Stimulated activated CD4-positive, alpha-beta T cell treated with anti-CD3 and anti-CD28 coated beads, Interleukin-1b, Interleukin-23, amount 100 ng/mL, for 1 hour (primary cell): ENCODE measurements at places on chromosomes 5 and 9.

- DNase-seq, result no peak
Measured at GRCh38 chr5:133297293-133297692, 245.5 kb downstream of the HSPA4 start.

DNA sequence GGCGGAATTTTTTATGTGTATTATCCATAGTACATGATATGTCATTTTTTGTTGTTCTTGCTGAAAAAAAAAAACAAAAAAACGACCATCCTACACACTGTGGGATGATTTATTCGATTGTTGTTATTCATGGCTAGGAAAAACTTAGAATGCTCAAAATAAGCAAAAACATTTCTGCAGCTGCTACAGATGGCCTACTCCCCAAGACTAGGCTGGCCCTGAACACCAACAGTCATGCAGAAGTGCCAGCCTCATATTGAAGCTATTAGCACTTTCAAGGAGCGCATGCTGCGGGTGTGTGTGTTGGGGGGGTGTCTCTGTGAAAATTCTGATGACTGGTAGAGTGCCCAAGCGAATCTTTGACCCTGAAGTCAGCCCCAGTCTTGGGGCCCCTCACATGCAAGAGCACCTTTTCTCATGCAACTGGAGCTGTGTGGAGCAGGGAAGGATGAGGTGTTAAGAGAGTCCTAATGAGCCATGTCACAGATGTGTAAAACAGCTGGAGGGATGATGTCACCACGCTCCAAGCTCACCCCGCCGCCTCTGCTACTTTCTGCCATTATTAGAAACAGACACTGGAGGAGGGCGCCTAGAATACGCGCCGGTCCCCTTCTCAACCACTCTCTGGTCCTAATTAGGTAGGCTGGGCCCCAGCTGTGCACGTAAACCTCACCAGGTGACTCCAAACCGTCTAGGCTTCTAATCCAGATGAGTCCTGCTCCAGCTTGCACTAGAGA is 61.0 kb upstream of the SMIM23 start:
- no peak for DNase-seq

DNA sequence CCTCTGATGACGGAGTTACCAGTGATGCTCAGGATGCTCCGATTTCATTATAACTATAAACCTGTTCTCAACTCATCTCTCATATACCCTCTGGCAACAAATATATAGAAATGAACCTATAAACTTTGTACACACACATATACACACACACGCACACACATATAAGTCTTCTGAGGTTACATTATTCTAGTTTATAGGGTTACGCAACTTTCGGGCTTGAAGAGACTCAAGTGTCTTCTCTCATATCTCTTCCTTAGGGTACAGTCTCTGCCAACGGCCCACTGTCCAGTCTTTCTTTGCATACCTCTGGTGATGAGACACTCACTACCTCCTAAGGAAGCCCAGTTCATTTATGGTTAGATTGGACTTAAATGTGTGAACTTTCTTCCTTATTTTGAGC is 69.4 kb upstream of the TBC1D2 start:
- DNase-seq, result no peak

DNA sequence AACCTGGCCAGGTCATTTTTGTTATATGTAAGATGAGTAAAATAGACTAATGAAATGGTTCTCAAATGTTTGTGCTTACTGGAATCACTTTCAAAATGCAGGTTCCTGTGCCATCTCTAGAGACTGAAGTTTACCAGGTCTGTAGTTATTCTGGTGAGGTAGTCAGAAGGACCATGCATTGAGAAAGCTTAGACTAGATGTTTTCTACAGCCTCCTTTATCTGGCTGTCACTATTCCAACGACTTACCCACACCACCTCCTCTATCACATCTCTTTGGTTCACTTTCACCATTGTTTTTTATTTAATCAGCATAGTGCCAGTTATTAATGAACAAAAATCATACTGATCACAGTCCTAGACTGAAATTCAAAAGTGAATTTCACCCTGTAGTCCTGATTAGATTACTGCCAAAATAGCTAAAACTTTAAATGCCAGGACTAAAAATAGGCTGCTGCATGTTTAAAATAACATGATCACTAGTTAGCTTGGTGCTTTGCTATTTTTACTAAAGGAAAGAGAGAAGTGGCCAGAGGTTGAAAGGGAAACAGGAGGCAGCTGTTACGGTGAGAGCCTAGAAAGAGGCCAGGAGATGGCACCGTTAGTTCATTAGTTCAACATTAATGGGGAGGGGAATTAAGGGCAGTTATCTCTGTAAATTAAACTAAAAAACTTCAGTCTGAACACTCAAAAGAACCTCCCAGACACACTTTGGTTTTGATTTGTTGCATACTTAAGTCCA is 13.9 kb upstream of the FNIP1 start:
- no peak for DNase-seq

- DNase-seq, result no peak
Measured at GRCh38 chr5:172913117-172913850, 45.9 kb upstream of the RPL26L1 start.

DNA sequence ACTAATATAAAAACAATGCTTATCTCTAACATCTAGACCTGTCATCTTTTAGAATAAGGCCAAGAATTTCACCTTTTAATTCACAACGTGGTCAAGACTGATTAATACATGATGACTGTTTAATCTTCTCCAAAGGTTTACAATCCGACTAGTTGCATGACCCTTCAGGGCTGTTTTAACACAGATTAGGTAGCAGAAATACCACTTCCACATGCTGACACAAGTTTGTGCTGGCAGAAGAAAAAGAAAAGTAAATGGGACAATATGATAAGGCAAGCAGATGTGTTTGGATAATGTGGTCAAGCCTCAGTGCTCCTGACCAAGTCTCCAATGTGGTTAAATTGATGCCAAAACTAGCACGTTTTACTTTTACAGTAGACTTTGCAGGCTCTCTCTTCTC is 31.1 kb downstream of the SEMA6A start:
- no peak for DNase-seq

DNA sequence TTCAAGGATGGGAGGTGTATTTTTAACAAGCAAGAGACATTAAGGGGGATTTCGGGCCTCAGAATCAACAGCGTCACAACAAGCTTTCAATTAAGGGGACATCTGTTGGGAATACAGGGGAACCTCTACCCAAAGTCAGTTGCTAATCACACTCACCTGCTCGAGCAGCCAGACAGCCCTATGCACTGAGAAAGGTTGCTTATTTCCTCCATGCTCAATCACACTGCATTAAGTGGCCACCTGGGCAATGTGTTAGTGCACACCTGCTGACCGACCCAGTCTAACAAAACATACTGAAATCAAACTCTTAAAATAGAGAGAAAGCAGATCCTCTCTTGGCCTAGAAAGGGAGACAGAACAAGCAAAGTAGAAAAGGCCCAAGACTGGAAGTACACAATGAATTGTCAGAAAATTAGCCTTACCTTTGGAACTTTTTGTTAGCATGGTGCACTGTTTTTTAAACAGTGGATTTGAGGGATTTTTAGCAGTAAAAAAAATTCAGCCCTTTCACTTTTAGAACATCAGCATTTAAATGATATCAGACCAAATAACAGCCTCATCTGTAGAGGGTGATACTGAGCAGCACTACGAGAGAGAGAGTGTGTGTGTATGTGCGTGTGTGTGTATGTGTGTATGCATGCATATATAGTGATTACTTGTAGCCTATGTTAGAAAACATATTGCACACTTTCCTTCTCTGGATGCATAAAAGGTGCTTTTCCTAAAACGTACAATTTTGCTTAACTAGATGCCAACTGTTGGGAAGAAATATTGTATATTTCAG is 1118.6 kb upstream of the DMAC1 start:
- no peak for DNase-seq

- DNase-seq, result no peak
Measured at GRCh38 chr5:96200641-96201040, 232.4 kb downstream of the PCSK1 start.

DNA sequence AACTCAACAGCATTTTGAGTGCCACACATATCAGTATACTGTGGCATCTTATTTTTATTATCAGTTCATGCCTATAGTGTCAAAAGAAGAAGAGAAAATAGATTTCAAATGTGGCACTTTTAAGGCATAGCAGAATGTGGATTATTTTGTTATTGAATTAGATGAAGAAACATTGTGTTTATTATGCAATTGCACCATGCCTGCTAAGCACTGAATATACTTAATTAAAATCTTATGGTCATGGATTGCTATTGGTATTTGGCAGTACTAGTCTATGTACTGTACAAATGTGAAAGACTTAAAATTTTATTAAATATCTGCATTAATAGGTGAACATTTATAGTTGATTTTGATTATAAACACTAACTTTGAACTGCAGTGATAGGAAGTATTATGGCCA is 128.8 kb downstream of the FER start:
- DNase-seq, result no peak

DNA sequence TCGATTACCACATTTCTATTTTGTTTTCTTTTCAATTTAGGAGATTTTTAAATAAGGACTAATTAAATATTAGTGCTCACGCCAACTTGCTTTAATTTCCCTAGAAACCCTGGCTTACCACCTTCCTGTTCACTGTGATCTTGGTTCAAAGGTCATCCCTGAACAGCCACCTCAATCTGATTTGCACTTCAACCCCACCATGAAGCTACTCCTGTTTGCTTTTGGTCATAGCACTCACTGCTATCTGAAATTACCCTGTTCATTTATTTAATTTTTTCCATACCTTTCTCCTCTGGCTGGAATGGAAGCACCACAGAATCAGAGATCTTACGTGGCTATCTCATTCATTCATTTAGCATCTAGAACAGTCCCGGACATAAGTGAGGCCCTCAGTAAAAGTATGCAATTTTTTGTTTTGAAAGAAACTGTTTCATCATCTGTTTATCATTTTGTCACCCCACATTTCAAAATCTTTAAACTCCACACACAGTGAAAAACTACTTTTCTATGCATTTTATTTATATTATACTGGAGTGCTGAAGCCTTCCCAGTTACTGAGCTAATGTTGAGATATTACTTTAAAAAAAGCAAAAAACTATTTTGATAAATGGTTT is 17.2 kb upstream of the ADAMTSL1 start:
- no peak for DNase-seq

DNA sequence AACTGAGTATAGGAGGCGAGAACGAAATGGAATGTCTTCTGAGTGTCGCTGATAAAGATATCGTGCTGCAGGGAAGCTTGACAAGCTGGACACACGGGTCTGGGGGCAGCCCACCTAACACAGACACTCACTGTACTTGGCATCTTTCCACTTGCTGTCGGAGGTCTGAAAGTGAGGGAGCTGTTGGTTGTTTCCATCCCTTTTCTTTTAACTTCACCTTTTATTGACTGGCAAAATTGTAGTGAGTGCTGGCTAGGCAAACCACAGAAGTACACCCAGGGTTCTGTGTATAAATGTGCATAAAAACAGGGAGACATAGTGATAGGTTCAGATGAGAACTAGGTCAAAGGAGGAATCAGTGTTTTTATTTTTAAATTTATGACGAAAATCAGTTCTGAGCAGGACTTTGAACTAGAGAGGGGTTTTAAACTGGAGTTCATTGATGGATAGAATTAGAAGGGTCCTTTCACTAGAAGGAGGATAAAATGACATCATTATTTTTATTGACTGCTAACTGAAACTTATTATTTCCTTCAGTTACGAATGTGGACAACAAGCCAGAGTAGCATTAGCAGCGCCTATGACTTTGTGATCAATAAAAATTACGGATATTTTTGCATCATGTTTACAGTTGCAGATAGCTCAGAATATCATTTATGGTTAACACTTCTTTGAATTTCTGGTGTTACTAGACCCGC is 817 bp downstream of the GAPVD1 start:
- no peak for DNase-seq

DNA sequence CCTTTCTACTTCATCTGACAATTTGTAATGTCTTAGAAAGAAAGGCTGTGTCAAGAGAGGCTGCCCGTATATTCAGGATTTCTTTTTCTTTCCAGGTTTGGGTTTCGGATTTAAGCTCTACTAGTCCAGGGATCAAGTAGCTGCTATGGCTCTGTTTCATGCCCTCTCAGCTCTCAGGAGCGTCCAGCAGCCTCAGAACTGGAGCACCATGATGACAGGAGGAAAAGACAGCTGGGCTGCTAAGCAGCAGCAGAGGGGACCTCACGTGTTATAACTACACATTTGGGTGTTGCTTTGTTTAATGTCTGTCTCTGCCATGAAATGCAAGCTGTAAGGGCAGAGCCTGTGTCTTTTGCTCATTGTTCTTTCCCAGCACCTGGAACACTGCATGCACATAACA is 28.5 kb downstream of the TBC1D2 start:
- DNase-seq, result no peak

DNA sequence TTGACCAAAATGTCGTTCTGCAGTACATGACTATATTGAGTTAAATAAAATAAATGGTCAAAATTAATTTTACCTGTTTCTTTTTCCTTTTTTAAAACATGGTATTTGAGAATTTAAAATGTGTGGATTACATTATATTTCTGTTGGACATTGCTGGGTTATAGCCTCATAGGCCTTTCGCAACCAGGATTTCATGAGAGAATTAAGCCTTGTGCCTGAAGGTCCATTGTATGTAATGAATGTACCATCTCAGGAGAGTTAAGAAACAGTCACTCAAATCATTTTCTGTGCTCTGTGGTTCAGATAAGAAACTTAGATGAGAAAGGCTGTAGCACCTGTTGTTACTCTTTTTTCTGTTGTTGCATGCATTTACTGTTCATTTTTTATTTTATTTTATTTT is 103.5 kb downstream of the ANGPTL2 start:
- DNase-seq, result no peak

GRCh38 chr9:86185872-86186271 is 73.6 kb downstream of the C9orf153 start:
- DNase-seq, result no peak

GRCh38 chr9:135051316-135052038 is 36.0 kb upstream of the OLFM1 start:
- DNase-seq, result no peak

GRCh38 chr5:168153263-168153875 is 138.1 kb upstream of the WWC1 start:
- no peak for DNase-seq

DNA sequence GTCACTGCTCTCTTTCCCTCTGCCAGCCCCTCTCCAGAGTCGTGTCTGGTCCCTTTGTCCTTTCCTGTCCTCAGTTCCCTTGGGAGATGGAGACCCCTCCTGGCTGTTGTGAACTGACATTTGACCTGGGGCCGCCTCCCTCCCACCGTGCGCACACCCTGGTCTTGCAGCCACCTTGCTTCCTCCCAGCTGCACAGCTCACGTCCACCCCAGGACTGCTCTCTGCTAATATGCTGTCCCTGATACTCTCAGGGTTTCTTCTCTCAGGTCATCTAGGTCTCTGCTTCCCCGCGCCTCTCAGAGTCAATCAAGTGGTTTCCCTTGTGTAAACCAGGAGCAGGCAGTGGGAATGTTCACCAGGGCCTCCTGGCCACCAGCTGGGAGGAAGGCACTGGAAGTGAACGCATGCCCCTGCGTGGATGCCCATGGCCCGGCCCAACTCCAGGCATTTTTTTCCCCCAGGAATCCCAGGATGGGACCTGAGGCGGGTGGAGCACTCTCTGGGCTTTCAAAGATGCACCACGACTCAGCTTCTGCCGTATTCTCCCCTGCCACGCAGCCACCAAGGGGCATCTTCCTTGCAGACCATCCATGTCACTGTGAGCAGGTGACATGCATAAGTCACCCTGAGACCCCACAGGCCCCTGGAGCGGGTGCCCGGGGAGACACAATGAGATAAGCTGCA is 142.4 kb downstream of the OLFM1 start:
- no peak for DNase-seq
